ENCODE measurements at places on chromosomes 2 and 18.

GRCh38 chr2:215851082-215851481 is 162.3 kb downstream of the MREG start:
- DNase-seq: no peak

DNA sequence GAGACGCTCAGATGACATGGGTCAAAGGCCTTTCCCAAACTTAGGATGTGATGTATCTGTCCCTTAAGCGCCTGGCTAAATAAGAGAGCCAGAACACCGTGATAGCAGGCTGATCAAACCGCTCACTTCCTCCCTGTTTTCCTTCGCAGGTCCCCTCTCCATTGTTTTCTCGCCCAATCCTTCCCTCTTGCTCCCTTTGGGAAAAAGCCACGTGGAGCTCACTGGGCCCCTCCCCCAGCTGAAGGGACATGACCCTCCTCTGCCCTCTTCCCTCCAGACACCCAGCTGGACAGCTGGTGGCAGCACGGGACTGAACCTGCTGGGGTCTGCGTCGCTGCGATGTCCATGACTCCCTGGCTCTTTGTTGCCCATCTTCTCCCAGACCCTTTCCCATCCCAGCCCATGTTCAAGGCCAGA is 201.7 kb downstream of the TNS1 start:
- no peak for DNase-seq

DNA sequence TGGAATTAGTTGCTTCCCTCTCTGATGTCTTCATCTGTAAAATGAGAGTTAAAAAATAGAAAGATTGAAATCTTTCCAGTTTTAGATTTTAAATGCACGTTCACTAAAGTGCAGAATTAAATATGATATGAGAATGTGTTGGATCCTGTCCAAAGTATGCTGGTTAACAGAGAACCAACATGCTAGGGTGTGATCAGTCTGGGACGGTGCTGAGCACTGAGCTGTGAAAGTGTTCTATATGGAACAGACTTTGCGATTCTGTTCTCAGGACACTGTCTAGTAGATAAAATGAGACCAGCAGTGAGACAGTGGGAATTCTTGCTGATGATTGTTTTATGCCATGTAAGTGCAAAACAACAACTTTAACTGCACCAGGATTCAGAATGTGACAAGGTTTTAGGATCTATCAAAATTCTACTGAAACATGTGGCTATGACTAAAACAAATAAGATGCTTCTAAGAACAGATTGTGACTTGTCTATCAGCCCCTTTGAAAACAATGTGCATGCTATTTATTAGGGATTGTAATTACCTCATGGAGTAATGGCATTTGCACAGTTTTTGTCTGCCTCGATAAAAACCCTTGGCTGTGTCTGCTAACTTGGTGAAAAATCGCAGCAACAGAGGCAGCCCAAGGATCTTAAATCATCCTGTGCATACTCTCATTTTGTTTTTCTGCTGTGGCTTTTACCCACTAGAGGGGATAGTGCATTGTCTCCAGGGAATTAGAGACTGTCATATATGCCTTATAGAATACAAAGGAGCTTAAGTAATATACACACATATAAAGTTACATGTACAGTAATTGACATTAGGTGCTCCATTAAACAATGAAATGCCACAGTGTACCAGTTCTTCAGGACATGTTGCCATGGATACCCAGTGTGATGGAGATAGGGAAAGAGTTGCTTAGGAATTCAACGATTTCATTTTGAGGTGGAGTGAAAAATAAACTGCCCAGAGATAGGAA is 55.1 kb downstream of the MAP3K20 start:
- DNase-seq: no peak

- no peak for DNase-seq
These were observed 493.2 kb downstream of the ZEB2 start for GRCh38 chr2:144026753-144027152.

DNA sequence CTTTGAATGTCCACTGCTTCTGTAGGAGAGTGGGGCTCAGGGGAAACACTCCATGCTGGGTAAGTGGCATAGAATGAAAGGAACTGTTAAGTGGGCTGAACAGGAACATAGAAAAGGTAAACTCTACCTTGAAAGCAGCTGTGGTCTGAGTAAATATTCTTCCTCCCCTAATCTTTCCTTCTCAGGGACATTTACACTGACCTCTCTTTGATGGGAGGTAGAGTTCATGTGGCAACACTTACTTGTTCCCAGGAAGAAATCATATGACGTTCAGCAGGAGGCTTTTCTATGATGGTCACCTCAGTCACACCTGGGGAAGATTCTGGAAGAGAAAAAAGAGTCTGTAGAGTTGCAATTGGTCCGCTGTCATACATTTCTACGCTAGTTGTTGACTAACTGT is 10.2 kb downstream of the TPGS2 start:
- DNase-seq: no peak

DNA sequence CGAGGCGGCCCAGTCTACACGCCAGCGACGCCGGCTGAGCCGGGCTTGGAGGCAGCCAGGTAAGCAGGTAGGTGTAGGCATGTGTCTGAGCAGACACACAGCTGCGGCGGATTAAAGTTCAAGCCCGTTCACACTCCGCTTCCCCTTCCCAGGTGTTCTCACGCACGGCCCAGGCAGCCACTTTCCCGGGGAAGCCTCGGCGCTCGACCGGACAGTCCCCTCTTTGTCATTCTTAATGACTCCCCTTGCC is 367 bp downstream of the TGFA start:
- no peak for DNase-seq

DNA sequence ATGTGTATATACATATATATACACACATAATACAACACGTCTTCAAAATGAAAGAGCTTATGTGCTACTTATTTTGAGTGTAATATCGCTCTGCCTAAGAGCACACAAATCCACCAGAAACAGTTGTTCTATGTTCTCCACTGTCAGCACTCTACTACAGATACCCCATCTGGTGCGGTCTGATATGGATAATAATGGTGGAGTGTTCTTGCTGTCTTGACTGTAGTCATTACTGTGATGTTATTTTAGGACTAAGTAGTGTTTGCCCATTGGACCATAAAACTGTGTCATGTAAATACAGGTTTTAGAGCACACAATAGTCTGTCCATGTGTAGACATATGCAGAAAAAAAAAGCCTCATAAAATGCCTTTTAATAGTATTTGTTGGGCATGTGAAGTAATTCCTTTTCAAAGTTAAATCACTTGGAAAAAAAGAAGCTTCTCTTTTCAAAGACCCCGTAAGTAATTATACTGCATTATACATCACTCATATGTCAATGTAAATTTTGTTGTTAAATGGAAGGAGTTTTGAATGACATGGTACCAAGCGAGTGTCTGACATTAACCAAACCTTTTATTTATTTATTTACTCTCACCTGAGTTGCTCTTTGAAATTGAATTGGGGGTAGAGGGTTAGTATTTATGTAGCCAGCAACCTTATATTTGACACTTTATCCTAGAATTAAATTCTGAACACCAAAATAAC is 1249.2 kb upstream of the ZEB2 start:
- DNase-seq: no peak
